ENCODE measurements at places on chromosomes 7 and 10.
A peak's percentile ranks its signal among the peaks of the same experiment; 100 is the strongest.

GRCh38 chr10:67794909-67795460 is 43.0 kb downstream of the DNAJC12 start:
- no peak for DNase-seq

DNA sequence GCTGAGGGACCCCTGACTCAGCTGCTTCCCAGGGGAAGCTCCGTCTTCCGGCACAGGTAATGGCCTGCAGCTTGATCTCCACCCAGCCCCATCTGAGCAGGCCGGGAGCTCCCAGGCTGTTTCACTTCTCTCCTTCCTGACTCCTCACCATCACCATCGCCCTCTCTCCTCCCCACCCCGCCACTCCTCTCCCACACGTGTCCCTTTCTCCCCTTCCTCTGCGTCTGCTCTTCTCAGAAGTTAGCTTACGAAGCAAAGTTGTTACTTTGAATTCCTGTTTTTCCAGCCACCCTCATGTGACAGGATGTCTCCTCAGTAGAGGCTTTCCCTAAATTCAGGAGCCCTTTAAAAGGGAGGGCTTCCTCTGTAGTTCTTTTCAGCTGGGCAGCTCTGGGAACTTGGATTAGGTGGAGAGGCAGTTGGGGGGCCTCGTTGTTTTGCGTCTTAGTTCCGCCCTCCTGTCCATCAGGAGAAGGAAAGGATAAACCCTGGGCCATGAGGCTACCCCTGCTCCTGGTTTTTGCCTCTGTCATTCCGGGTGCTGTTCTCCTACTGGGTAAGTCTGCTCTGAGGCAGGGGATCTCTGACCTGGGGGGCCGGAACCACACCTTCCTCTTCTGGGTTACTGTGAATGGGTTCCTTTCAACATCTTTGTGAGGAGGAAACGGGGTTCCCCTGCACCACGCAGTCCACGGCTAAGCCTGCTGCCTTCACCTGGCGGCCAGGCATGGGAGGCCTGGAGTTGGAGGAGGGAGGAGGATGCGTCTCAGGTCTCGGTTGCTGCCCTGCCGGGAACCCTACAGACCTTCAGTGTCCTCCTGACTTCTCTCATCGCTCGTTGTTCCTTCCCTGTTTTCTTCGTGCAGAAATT is at the start of gene MRC1:
TSS of gene MRC1 (plus strand) at position 378 of the 871 bp plus-strand sequence. CDS start at position 496, 118 bp downstream.
- no peak for DNase-seq

GRCh38 chr10:24989867-24990266 is 26.1 kb downstream of the ENKUR start:
- DNase-seq, result no peak

DNA sequence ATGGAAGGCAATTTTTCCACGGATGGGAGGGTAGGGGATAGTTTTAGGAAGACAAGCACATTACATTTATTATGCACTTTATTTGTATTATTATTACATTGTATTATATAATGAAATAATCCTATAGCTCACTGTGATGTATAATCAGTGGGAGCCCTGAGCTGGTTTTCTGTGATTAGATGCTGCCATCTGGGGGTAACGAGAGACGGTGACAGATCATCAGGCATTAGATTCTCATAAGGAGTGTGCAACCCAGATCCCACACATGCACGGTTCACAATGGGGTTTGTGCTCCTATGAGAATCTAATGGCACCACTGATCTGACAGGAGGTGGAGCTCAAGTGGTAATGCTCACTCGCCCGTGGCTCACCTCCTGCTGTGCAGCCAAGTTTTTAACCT is 103.9 kb upstream of the STK17A start:
- DNase-seq, result no peak

DNA sequence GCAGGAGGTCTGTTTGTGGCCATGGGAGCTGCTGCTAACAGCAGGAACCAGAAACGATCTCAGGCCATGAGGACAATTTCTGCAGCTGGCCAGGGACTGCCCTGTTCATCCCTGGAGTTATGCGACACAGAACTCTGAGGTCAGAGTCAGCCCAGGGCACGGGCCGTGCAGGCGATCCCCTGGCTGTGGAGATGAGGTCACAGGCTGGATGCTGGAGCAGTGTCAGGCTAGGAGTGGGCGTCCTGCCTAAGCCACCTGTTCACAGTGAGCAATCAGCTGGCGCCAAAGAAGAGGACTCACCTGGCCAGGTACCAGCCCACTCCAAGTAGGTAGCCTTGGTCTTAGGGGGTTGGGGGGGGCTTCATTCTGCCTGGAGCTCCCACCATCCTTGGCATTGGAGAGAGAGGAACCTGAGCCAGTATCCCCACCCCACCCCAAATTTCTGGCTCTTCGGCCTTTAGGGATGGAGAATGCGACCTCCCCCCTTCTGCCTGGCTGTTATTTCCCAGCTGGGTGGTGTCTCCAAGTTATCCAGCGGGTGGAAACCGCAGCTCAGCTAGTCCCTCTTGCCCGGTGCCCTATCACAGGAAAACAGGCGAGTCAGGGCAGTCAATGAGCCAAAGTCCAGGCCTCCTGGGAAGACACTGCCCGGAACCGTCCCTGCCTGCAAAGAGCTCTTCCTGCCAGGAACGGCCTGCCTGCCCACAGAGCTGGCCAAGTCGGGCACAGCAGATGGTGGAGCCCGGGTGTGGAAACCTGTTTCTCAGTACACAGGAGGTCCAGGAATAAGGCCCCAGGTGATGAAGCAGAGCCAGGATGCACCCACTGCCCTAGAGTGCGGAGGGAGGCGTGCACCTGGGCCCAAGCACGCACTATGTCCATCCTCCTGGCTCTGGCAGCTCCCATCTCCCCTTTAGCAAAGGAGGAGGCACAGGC is 1.8 kb upstream of the TTYH3 start:
- peak; percentile 2 for DNase-seq

- DNase-seq, result no peak
Measured at GRCh38 chr7:867001-867405, 9.4 kb upstream of the GET4 start.

DNA sequence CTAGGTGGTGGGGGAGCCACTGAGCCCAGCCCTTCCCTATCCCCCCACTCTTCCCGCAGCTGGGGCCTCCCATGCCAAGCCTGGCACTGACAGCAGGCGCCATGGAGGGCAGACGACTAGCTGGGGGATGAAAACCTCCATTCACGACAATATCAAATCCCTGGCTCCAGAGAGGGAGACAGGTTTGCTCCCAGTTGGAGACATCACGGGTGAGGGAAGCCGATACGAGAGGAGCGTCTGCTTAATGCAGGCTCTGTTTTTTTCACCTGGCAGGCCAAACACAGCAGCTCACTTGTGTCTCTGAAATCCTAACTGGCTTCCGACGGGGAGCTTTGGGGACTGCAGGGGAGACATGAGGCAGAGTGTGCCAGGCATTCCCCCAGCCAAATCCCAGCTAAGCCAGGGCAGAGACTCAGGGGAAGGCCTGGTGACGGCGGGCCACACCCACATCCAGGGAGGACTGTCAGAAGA is 307.4 kb upstream of the ZMIZ1 start:
- no peak for DNase-seq

- no peak for DNase-seq
Measured at GRCh38 chr7:5043661-5044060, 2.0 kb upstream of the RBAK start.

- DNase-seq, result no peak
Measured at GRCh38 chr7:98206451-98207330, 4.5 kb upstream of the BHLHA15 start.

- DNase-seq, result no peak
Measured at GRCh38 chr10:63115732-63116383, 17.3 kb upstream of the NRBF2 start.

GRCh38 chr7:7516662-7517061 is 19.0 kb downstream of the COL28A1 start:
- no peak for DNase-seq

- no peak for DNase-seq
Measured at GRCh38 chr10:96267234-96267705, 4.1 kb downstream of the BLNK start.

DNA sequence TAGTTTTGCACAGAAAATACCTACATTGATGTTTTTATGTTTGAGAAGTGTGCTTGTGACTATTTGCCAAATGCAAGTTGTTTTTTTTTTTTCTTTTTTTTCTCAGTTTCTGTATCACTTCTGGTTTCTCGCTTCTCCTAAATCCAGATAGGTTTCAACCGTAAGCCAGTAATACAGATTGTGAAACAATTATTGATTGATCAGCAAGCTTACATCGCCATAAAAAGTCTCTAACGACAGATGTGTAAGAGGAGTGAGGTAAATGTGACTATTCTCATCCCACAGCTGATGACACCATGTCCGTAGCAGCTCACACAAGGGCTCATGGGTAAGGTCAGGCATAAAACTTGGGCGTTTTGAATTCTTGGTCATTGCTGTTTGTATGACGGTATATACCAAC is 202.8 kb upstream of the AKR1E2 start:
- DNase-seq, result no peak

- no peak for DNase-seq
Measured at GRCh38 chr7:150961510-150962289, 16.4 kb downstream of the KCNH2 start.

DNA sequence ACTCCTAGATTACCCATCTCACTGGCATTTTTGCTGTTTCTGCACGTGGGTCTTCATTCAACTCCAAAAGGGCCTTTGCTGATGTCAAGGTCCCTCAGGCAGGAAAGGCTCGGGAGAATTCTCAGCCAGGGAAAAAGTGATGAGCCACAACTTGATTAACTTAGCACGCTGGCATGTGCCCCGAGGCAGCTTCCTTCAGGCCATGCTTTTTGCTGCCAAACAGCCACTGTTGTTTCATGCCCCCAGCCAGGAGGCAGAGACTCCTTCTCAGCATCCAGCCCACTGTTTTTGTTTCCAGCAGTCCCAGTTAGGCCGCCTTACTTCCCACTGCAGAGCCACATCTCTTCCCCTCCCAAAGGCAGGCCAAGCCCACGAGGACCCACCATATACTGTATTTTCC is 266.5 kb upstream of the YAE1 start:
- DNase-seq, result no peak

DNA sequence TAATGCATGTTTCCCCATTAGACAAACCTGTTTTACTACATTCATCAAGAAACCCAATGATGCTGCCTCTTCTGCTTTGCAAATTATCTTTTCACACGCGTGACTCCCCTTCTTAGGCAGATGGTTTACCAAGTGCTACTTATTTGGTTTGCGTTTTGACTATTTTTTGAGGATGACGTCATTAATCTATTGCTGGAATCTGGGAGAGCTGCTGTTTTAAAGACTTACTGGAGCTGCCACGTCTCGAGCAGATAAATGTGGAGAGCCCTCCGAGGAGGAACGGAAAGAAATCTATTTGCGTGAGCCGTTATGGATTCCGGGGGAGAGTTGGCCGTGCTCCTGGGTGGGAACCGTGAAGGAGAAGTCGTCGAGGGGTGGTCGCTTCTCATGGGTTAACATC is 19.7 kb downstream of the INSYN2A start:
- no peak for DNase-seq

DNA sequence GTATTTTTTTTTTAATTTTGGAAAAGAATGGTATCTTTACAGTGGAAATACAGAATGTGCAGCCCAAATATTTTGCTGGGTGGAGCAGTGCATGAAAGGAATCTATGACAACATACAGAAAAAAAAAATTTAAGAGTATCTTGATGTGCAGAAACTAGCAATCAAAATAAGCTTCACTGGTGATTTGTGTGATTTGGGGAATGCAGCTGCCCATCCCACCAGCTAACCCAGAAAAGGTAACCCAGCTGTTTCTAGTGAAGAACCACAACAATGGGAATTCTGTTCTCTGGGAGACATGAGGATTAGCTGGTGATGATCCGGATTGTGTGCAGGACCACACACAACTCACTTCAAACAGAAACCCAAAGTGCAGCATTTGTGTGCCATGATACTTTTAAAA is 375.5 kb downstream of the SEMA3D start:
- no peak for DNase-seq

DNA sequence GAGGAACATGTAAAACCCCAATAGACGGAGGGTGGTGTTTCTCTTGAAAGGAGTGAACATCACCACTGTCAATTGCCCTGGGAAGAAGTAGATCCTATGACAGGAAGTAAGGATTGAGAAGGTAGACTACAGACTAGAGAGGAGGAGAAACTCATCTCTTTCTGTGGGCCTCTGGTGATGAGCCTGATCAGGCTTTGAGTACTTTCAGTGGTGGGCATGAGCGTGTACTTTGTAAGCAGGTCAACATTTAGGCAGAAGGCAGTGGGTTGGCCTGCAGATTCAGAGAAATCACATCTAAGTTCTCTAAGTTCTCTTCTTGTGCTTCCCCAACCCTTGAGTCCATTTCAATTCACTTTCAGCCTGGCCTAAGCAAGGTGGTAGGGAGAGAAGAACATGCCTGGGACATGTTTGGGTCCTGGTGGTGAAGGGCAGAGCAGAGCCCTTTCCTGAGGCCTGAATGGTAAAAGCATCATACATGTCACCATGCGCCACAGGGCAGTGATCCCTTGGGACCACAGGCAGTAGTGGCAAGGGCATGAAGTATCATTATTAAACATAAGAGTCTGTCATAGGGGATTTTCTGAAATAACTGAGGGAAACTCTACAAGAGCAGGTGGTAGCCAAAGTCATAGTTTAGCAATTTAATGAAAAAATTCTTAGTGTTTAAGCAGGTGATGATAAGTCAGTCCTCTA is 56.4 kb upstream of the ANKRD1 start:
- DNase-seq, result no peak

DNA sequence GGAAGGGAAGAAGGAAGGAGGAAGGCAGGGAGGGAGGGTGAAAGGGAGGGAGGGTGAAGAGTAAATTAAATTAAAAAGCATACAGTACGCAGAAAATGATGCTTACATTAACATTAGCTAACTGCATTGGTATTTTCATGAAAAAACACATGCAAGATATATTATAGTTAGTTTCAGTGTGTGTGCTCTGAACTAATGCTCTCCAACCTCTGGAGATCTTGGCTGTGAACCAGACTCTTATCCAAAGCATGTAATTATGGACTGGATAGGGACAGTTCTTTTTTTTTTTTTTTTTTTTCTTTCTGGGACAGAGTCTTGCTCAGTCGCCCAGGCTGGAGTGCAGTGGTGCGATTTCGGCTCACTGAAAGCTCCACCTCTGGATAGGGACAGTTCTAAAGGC is 357.0 kb downstream of the FRMD4A start:
- DNase-seq, result no peak

GRCh38 chr10:116254422-116255155 is 18.4 kb downstream of the GFRA1 start:
- DNase-seq, result no peak

DNA sequence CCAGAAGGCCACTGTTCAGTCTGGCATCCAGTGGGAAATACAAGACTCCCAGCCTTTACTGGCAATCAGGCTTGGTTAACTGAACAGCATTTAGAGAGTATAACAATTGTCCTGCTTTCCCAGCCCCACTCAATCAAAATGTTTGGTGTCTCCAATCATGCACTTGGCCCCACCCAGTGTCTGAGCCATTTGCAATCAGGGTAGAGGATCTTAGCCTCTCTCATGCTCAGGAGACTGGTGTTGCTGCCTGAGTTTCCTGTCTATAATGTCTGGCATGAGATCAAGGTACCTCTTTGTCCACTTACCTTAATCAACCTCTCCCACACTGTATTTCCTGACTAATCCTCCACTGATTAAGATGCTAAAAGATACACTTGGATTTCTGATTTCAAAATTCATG is 290.2 kb upstream of the GHITM start:
- no peak for DNase-seq

- DNase-seq, result no peak
Measured at GRCh38 chr10:11201911-11202310, 184.2 kb downstream of the CELF2 start.

- DNase-seq, result no peak
Measured at GRCh38 chr10:11682851-11683250, 59.3 kb upstream of the ECHDC3 start.

- DNase-seq, result peak; percentile 12
Measured at GRCh38 chr7:86926732-86927131, 132.7 kb downstream of the ELAPOR2 start.

Measured in kidney glomerular epithelial cell (primary cell).